ENCODE measurements at places on chromosomes 13 and 19. TPM values are rescaled to one million over a fixed set of nuclear protein-coding genes. Genes with fewer than 3 reads are reported as not detected.

Gene HTR2A
- not detected for total RNA-seq

Gene JAK3
- total RNA-seq: 1.4 TPM

Gene ARL11
- not detected for total RNA-seq

Gene APOE
- 168 TPM for total RNA-seq

Gene DLL3
- total RNA-seq: 0.74 TPM

Gene KIR3DL1
- total RNA-seq: not detected

Gene MAMSTR
- 2.0 TPM for total RNA-seq

Gene ZNF333
- total RNA-seq: 22.5 TPM

Gene CAMSAP3
- total RNA-seq: 28.6 TPM

Gene ZNF442
- total RNA-seq: 5.1 TPM

Gene ZSCAN5C
- not detected for total RNA-seq

Gene CCDC70
- not detected for total RNA-seq

Gene NKG7
- not detected for total RNA-seq
